ENCODE measurements at places on chromosomes 5 and 9. TPM values are rescaled to one million over a fixed set of nuclear protein-coding genes. Genes with fewer than 3 reads are reported as not detected.
A peak's percentile ranks its signal among the peaks of the same experiment; 100 is the strongest.

- DNase-seq, result no peak
Measured at GRCh38 chr5:60710362-60710761, 10.4 kb upstream of the DEPDC1B start.

DNA sequence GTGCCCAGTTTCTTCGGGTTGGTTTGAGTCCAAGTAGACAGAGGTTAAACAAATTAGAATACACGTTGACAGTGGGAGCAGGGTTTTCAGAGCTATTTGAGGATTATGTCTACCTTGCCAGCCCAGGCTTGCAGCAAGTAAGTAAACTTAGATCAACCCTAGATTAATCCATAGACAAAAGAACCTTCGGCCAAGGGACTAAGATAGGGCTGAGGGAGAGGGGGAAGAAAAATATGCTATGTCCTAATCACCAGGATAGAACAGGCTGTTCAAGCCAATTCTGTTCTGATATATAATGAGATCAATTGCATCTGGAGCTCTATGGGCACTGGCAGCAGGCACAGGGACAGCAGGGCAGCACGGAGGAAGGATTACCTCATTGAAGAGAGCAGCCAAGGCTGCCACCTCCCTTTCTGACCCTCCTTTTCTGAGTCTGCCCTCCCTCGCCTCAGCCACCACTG is 377.7 kb downstream of the PIK3R1 start:
- DNase-seq, result no peak

DNA sequence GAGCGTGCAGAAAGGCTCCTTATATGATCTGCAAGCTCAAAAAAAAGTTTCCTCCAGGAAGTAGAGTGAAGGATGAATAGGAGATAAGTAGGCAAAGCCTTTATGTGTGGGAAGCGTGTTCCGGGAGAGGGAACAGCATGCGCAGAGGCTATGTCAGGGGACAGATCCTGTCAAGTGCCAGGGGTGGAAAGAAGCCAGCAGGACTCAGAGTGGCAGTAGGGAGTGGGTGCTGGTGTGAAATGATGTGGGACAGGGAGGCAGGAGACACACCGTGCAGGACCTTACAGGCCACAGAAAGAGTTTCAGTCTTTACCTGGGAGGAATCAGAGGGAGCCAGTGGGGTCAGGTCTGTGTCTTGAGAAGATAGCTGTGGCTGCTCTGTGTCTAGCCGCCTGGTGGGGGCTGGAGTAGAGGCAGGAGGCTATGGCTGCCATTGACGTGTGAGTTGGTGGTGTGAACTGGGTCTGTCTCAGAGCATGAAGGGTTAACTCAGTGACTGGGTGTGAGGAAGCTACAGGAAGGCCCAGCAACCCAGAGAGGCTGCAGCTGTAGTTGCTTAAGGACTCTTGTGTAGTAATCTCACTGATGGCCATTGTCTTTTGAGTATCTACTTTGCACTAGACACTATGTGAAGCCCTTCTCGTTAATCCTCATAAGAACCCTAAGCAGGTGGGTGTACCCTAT is 71.3 kb downstream of the PPARGC1B start:
- DNase-seq, result no peak

GRCh38 chr5:54337523-54337922 is 27.1 kb upstream of the ARL15 start:
- DNase-seq, result no peak

DNA sequence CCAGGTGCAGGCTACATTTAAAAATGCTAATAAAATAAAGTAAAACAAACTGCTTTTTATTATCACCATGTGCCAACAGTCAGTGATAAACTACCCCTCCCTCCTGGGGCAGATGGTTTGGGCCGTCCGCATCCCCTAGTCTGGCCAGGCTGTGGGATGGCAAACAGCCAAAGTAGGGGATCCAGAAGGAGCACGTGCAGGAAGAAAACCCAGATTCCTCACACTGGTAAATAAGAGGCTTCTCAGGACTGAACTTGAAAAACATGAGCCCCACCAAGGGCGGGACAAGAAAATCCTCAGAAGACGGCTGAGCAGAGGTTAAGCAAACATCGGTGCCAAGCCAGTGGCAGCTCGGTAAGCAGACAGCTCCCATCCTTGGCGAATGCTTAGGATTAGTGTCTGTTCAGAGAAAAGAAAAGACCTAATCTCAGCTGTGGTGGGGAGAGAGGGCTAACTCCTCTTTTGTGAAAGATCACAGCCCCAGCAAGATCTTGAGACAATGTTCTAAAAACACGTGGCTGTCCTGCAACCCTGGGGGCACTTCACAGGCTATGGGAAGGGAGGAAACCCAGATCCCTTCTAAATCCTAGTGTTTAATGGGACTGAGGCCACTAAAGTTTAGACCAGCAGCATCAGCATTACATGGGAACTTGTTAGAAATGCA is 46.5 kb upstream of the GDNF start:
- no peak for DNase-seq

GRCh38 chr5:135569755-135570452 is 8.9 kb downstream of the CXCL14 start:
- DNase-seq, result no peak

- no peak for DNase-seq
Measured at GRCh38 chr5:9347032-9347431, 198.8 kb downstream of the SEMA5A start.

GRCh38 chr5:129342796-129343195 is 117.3 kb upstream of the ADAMTS19 start:
- no peak for DNase-seq

GRCh38 chr9:91530829-91531228 is 107.2 kb upstream of the NFIL3 start:
- DNase-seq, result no peak

GRCh38 chr5:127136908-127137307 is 63.6 kb upstream of the C5orf63 start:
- no peak for DNase-seq

DNA sequence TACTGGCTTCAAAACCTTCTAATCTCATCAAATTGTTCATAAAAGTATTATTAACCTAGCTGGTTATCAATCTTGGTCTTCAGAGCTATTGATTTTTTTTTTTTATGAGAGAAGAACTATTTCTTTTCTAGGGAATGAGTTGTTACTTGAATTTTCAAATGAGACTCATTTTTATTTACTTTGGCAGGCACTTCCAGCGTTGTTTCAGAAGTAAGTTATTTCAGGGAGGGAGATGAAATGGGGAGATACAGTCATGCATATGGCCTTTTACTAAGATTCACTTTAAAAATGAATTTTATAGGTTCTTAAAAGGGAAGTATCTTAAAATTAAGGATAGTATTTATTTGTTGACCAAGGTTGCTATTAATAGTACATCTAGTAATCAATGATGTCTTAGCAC is 129.6 kb downstream of the IZUMO3 start:
- no peak for DNase-seq

GRCh38 chr9:79377339-79377855 is 194.4 kb upstream of the TLE4 start:
- no peak for DNase-seq

- DNase-seq, result no peak
Measured at GRCh38 chr9:70556771-70557170, 142.3 kb upstream of the KLF9 start.

- no peak for DNase-seq
Measured at GRCh38 chr5:124746916-124747790, 714 bp upstream of the ZNF608 start.

GRCh38 chr5:154756868-154757813 is 2.0 kb downstream of the LARP1 start:
- peak; percentile 33 for DNase-seq

DNA sequence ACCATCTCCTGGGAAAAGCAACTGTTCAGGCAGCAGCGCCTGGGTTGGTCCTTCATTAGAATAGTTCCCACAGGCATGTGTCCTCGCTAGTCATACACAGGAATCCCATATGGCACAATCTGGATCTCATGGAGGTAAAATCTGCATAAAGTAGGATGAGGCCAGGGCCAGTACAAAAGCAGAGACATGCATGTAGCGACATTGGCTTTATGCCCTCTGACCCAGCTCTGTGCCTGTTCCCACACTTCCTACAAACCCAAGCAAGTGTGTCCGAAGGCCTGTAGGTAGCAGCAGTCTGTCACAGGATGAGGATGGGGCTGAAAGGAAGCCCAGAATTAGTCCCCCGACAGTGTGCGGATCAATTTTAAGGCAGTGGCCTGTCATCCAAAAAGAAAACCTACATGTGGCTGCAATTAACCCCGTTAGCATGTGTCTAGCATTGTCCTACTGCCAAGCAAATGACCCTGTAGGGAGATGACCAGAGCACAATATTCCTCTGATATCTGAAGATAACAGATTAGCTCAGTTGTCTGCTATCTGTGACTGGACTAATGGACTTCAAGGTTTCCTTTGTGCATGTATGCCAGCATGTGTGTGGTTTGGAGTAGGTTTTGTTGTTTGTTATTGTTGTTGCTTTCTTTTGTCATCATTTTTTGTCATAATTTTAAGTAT is 178.8 kb downstream of the TMEM161B start:
- no peak for DNase-seq

- no peak for DNase-seq
Measured at GRCh38 chr5:155010881-155011280, 2.7 kb upstream of the KIF4B start.

DNA sequence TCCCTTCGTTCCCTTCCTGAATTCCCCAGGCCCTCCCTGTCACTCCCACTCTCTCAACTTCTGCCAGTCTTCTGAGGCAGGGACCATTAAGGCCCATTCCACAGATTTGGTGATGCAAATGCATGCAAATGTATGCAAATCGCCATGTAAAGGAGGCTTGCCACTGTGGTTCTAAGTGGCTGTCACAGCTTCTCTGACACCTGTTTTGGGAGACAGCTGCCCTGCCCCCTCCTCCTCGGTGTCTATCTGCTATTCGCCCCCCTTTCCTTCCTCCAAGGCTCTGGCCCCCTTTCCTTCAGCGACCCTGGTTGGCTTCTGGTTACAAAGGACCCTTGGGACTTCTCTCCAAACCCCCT is 10.5 kb upstream of the ARAP3 start:
- DNase-seq, result no peak

- no peak for DNase-seq
Measured at GRCh38 chr9:110835859-110836271, 167.3 kb downstream of the MUSK start.

GRCh38 chr5:1779782-1780613 is 19.6 kb downstream of the MRPL36 start:
- no peak for DNase-seq

- no peak for DNase-seq
Measured at GRCh38 chr5:1921711-1922110, 39.0 kb upstream of the IRX4 start.

GRCh38 chr5:887947-888637 is 4.5 kb downstream of the BRD9 start:
- no peak for DNase-seq

GRCh38 chr9:133058550-133059320 is 3.0 kb upstream of the CEL start:
- DNase-seq, result no peak

GRCh38 chr9:79885093-79885857 is 313.5 kb downstream of the TLE4 start:
- DNase-seq, result no peak

- DNase-seq, result no peak
Measured at GRCh38 chr5:50694027-50694590, 27.7 kb downstream of the PARP8 start.

GRCh38 chr5:122390694-122391093 is 78.7 kb downstream of the SNCAIP start:
- no peak for DNase-seq

- DNase-seq, result no peak
Measured at GRCh38 chr5:17761326-17761725, 127.1 kb downstream of the TAF11L14 start.

DNA sequence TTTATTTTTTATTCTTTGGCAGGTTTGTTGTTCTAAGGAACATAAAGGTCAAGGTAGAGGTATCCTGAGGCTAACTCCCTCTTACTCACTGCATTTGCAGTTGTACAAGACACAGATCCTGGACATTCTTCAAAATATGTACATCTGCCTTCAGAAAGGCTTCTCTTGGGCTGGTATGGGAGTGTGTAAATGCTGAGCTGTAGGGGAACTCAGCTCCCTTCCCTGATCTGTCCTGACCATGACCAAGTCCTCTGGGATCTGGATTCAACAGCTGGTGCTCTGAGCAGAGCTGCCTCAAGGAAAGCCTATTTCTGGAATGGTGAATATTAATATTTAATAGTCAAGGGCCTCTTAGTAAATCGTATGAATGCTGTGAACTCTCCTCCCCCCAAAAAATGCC is 117.4 kb downstream of the PRKACG start:
- no peak for DNase-seq

GRCh38 chr9:115524453-115525059 is 406.6 kb upstream of the TNC start:
- no peak for DNase-seq

DNA sequence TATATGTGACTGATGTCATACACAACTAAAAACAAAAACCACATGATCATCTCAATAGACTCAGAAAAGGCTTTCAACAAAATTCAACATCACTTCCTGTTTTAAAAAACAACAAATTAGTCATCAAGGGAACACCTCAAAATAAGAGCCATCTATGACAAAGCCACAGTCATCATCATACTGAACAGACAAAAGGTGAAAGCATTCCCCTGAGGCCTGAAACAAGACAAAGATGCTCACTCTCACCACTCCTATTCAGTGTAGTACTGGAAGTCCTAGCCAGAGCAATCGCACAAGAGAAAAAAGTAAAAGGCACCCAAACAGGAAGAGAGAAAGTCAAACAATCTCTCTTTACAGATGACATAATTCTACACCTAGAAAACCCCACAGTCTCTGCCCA is 893.5 kb upstream of the EDIL3 start:
- DNase-seq, result no peak

DNA sequence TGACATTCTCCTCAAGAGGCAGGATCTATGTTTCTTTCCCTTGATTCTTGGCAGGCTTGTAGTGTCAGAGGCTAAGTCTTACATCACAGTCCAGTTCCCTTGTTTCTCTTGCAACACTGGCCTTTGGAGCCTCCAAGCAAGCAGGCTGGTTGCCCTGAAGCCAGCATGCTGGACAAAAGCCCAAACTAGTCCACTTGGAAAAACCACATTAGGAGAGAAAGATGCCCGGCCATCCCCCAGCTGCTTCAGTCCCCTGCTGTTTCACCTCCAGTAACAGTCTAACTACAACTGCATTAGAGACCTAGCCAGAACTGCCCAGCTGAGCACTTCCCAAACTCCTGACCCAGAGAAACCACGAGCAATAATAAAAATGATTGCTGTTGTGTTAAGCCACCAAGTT is 87.6 kb downstream of the ADAMTS6 start:
- DNase-seq, result no peak

- no peak for DNase-seq
Measured at GRCh38 chr9:129264388-129264787, 86.3 kb upstream of the IER5L start.

DNA sequence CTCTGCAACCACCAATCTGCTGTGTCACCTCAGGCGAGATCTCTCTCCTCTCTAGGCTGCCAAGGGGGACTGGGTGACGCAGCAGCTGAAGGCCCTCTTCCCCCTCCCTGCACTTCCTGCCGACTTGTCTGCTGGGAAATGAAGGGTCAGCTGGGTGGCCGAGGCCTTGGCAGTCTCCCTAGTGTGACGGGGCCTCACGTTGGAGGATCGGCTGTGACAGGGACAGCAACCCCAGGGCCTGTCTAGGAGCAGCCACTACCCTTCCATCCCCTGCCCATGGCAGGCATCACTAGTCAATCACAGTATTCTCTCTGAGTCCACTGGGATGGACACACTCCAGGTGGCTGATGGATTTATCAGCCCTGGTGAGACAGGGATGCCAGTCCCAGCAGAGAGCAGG is 107.3 kb upstream of the SARDH start:
- DNase-seq, result no peak

The ARAP3 gene
- 8.3 TPM for total RNA-seq

The GLRX gene
- 28.4 TPM for total RNA-seq

The TGFBI gene
- not detected for total RNA-seq

The PCDHA11 gene
- total RNA-seq, result not detected

The LHX6 gene
- not detected for total RNA-seq

The MPDZ gene
- not detected for total RNA-seq

The FOXD4L3 gene
- total RNA-seq, result 0.18 TPM

The NIPBL gene
- total RNA-seq, result 65.8 TPM

The GKAP1 gene
- 7.7 TPM for total RNA-seq

Data from activated naive CD4-positive, alpha-beta T cell treated with anti-CD3 and anti-CD28 coated beads, Interleukin-2, amount 50 U/mL, for 72 hours (primary cell).